Stimulated activated CD8-positive, alpha-beta memory T cell treated with anti-CD3 and anti-CD28 coated beads, Interleukin-4, amount 100 ng/mL, for 1 hour (primary cell): ENCODE measurements at places on chromosomes 6 and 20.

- no peak for DNase-seq
Measured at GRCh38 chr20:5327356-5327755, 10.6 kb upstream of the PROKR2 start.

- DNase-seq: no peak
Measured at GRCh38 chr6:126198631-126199030, 141.3 kb upstream of the CENPW start.

DNA sequence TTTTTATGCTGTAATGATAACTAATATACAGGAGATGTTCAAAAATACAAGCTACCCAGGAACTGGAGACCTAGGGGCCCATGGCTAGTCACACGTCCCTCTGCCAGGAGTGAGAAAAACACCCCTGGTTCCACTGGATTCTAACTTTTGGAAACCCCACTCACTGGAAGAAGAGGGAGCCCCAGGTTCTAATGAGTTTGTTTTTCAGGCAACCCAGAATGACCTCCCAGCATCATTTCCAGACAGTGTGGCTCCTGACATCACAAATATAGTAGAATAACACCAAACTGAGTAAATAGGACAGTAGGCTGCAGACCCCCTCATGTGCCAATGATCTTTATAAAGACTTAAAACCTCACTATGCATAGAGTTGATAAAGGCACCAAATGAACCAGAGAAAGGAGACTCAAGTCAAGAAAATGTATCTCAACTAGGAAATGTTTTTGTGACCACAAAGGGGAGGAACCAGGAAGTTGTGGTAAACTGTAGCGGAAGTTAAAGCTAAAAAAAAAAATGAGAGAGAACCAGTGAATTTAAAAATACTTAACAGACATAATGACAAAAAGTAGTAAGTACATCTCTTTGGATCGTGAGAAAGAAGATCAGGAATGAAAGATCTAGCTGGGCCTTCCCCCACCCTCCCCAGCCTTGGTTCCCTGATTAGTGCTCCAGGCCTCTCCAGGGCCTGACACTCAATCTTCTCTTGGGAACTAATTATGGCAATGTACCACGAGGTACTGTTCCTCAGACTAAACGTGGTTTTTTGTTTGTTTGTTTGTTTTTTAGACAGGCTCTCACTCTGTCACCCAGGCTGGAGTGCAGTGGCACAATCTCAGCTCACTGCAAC is 19.8 kb downstream of the HLA-E start:
- DNase-seq: no peak

DNA sequence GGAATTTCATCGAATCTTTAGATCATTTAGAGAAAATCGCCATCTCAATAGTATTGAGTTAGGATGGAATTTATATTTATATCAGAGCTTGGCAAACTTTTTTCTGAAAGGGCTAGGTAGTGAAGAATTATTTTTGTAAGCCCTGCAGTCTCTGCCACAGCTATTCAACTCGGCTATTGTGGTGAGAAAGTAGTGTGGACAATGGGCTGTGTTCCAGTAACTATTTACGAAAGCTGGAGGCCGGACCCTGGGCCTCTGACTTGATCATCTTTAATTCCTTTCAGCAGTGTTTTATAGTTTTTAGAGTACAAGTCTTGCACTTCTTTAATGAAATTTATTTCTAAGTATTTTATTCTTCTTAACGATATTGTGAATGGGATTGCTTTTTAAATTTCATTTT is 201.5 kb downstream of the FARS2 start:
- DNase-seq: no peak

DNA sequence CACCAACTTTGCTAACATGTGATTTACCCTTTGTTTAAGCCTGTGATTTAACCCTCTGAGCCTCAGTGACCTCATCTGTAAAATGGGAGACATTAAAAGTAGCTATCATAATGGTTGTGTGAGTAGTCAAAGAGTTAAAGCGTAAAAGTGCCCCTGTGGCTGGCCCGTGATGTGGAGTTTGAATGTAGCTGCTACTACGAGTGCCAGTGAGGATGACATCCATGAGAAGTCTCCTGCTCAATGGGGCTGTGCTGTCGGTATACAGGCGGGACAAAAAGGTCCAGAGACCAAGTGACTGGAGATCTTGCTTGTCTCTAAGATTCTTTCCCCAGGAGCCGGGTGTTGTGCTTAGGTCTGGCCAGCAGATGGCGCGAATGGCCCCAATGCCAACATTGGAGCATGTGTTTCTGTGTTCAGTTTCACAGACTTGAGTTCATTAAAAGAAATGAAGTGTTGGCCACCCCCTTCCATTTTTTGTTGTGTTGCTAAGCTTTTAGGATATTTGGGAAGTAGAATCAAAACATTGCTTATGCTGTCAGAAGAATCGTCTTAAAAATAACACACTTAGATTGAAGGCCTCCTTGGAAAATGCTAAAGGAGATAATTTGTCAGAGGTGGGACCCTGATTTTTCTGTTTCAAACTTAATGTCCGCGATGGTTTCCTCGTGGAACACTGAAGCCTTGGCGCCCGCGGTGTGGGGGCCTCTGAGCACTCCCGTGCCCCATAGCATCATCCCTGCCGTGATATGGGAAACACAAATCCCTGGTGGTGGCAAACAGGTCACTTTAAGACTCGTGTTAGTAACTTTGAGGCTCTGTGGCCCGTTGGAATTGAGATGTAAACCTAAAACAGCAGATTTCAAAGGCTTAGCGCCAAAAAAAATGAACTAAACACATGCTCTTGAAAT is 9.3 kb upstream of the RBM38 start:
- peak; percentile 83 for DNase-seq

DNA sequence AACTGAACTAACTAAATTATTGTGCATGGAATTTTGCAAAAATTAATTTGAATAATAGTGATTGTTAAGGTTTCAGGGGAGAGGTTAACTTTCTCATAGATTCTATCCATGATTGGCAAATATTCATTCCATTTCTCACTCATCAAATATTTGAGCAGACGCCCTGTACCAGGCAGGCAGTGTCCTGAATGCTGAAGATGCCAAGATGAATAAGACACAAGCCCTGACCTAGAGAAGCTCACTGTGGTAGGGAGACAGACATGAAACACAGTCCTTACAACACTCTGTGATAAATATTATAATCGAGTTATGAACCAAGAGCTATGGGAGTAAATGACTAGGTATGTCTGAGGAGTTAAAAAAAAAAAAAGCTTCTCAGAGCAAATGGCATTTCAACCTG is 18.4 kb upstream of the ID4 start:
- no peak for DNase-seq

- no peak for DNase-seq
Measured at GRCh38 chr6:161482517-161482858, 208.6 kb upstream of the AGPAT4 start.

DNA sequence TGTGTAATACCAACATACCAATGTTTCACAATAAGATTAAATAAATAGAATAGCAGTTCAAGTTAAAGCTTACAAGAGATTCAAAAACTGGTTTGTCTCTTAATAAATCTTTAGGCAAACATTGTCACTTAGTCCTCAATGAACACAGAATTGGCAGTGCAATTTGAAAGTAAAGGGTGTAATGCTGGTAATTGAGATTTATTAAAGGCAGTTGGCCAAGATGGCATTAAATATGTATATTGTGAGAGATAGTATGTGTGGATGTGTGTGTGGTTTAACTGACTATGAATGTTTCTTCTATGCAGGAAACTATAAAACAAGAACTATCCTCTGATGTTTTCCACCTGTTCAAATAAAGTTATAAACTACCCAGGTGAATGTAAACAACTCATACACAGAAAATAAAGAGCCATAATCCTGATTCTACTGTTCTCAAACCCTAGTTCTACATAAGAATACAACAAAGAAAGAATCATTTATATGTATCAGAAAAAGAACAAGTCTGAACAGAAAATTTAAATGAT is 267.9 kb upstream of the PTCHD4 start:
- DNase-seq: no peak

- no peak for DNase-seq
Measured at GRCh38 chr6:106373502-106374239, 13.2 kb downstream of the CRYBG1 start.

DNA sequence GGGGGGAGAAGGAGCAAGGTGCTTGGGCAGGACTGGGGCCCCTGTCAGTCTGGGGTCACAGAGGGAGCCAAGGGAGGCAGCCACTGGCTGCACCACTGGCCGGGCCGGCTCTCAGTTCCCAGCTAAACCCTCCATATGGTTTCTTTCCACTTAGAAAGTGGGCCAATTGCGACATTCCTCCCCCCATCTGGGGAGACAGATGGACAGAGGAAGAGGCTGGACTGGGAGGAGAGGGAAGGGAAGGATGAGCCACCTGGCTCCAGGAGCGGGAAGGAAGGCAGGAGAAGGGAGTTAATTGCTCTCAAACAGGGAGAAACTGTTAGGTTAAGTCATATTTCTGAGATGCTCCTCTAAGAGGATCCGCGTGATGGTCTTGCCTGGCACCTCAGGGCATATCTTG is 82.2 kb downstream of the GRM4 start:
- DNase-seq: no peak

DNA sequence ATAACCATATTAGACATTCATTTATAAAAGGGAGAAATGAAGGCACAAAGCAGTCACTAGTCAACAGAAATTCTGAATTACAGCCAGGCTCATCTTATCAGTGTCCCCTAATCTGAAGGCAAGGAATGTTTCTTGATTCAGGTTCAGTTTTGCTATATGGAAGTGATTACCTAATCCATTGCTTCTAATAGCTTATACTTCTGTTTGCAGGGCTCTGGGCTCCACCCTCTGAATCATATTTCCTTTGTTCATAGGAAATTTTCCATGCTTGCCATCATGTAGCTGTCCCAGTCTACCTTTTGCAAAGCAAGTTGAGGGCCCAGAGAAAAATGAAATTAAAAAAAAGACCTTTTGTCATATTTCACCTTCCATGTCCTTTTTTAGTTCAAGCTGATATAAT is 96.0 kb downstream of the LCA5 start:
- no peak for DNase-seq

DNA sequence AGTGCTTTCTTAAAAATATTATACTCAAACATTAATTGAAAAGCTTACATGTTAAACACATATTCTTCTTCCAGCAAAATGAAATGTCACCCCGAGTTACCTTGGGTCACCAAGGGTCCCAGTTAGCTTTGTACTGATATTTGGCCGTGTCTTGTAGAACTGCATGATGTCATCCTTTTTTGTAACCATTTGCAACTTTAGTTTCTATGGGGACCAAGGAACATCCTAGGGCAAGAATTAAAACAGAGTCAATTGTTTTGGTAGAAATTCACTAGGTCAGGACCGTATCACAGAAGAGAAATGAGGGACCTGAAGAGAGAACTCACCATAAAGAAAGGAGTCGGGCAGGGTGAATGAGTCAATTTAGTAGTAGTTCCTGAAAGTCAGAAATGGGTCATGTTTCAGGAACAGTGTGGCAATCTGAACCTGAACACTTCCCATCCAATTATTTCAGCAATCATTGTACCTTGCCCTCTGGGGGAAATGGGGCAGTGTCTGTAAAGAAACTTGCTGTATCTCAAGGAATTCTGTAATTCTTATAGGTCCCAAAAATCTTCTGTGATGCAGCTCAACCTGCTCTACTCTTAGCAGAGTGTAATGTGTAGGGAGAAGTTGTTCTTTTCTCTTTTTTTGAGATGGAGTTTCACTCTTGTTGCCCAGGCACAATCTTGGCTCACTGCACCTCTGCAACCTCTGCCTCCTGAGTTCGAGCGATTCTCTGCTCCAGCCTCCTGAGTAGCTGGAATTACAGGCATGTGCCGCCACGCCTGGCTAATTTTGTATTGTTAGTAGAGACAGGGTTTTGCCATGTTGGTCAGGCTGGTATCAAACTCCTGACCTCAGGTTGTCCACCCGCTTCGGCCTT is 5.3 kb upstream of the AKAP7 start:
- DNase-seq: no peak

DNA sequence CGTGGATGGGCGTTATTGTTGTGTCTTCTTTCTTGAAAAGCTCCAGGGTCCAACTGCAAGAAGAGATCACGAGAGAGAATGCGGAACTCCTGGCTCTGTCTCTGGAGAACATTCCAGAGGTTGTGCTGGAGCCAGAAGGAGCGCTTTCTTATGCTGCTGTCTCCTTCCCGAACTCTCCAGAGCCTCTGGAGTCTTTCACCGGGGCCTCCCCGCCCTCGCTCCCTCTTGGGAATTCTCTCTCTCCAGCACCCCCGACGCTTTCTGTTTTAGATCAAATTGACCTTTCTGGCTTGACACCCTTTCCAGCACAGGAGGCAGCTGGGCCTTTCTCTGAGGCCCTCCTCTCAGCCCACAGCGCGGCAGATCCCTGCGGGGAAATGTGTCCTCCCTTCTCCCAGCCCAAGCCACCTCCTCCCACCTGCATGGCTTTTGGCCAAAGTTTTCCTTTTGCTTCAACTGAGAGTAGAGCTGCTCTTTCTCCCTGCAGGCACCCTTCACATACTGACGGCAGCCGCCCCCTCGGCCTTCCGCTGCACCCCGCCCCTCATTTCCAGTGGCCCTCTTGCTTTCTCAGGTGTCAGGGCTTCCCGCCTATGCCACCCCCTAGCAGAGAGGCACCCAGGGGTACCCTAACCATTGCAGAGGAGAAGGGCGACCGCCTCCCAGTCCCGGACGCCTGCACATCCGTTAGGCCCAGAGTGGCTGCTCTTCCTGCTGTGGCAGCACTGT is 6.6 kb upstream of the CCR6 start:
- no peak for DNase-seq

GRCh38 chr20:16675001-16675564 is 54.7 kb upstream of the SNRPB2 start:
- DNase-seq: no peak

GRCh38 chr6:7145885-7146828 is 38.4 kb downstream of the RREB1 start:
- DNase-seq: no peak

DNA sequence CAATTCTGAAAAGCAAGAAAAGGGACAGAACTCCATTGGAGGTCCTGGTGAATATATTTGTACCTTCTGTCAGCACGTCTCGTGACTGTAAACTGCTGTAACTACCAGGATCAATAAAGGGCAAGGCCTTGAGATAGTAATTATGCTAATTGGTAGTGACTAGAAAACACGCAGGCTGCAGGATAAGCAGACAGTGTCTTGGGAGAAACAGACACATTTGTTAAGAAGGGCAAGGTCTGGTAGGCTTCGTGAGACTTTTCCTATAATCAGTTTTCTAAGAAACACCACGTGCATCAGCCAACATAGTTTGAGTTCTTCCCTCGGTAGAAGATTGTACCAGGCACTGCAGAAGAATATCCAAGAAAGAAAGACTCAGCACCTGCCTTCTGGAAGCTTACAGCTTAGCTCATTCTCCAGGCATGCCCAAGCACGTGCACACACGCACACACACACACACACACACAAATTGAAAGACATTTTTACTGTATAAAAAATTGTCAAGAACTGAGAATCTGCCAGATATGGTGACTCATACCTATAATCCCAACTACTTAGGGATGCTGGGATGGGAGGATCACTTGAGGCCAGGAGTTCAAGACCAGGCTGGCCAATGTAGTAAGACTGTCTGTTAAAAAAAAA is 167.0 kb upstream of the SASH1 start:
- no peak for DNase-seq

- DNase-seq: no peak
Measured at GRCh38 chr20:13838664-13839063, 53.8 kb downstream of the NDUFAF5 start.
